Mesenteric fat pad (tissue), 1 donor: ENCODE measurements at places on chromosomes 1 and 21.

DNA sequence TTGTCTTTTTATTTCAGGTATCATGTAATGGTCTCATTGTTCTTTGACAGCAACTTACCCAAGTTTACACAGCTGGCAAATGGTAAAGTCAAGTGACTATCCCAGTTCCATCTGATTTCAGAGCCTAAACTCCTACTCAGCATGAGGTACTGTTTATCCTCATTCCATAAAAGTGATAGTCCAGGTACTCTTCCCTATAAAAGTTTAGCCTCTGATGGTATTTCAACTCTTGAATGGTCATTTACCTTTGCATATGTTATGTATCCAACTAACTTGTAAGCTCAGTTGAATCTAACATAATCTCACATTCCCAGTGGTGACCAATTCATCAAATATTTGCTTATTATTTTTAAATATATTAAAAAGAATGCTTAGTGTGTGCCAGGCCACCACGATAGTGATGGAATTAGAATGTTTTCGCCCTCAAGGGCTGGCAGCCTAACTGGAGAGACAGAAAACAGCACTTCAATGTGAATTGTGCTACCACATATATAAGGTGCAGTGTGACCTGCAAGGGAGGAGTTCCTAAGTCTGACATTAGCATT, 307.1 kb downstream of the CTH start:
- no peak for DNase-seq

DNA sequence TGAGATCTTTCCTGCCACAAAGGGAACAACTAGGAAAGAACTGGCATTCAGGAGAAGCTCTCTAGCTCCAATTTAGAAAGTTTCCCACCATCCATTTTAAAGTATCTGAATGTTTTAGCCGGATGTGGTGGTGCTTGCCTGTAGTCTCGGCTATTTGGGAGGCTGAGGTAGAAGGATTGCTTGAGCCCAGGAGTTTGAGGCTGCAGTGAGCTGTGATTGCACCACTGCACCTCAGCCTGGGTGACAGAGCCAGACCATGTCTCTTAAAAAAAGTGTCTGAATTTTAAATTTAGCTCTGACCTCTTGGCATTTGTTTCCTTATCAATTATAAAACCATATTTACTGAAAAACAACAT, 67.2 kb downstream of the RPAP2 start:
- DNase-seq: no peak

- DNase-seq: no peak
Measured at GRCh38 chr1:200279810-200280411, 129.9 kb downstream of the ZNF281 start.

GRCh38 chr1:203424285-203424684, 51.3 kb upstream of the PRELP start:
- DNase-seq: no peak

- DNase-seq: no peak
Measured at GRCh38 chr21:36917471-36918158, 48.9 kb downstream of the HLCS start.

DNA sequence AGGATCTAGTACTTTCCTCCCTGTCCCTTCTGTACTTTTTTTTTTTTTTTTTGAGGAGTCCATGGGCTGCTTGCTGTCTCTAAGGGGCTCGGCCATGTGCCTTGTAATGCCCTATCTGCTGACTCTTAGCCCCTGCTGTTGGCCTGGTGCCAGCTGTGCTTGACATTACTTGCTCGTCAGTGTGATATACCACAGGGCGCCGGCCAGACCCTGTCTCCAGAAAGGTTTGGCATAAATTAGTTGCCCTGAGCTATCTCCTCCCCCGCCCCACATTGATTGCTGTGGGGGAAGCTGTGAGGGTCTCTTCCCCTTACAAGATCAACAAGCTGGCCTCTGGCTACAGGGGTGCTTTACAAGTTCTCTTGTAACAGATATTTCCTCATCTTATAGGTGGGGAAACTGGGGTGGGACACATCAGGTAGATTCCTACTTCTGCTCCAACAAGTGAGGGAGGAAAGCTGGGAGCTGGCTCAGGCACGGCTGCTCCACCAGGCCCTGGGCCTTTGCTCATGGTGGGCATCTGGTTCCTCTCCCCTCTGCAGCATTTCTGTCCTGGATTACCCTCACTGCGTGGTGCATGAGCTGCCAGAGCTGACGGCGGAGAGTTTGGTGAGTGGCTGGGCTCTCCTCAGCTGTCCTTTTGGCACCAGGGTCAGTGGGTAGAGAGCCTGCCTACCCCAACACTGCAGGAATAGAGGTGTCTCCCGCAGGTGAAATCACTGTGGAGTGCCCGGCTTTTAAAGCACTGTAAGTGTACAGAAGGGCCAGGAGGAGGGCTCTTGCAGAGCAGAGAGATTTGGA, 15.6 kb downstream of the STRIP1 start:
- DNase-seq: no peak

DNA sequence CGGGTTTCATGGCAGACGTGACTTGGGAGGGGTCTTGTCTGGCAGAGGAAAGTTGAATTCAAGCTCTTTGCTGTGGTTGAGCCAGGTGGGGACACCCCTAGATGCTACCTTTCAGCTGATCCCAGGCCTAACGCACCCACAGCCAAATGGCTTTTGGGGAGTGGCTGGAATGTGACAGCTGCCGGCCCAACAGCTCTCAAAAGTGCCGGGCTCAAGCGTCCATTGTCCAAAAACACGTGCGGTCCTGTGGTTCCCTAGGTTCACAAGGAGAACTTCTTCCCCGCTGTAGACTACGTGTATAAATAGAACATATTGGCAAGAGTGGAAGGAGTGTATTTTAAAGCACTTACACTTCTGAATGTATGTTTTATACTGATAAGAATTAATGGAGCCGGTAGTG, 87.1 kb upstream of the ARHGEF16 start:
- no peak for DNase-seq

DNA sequence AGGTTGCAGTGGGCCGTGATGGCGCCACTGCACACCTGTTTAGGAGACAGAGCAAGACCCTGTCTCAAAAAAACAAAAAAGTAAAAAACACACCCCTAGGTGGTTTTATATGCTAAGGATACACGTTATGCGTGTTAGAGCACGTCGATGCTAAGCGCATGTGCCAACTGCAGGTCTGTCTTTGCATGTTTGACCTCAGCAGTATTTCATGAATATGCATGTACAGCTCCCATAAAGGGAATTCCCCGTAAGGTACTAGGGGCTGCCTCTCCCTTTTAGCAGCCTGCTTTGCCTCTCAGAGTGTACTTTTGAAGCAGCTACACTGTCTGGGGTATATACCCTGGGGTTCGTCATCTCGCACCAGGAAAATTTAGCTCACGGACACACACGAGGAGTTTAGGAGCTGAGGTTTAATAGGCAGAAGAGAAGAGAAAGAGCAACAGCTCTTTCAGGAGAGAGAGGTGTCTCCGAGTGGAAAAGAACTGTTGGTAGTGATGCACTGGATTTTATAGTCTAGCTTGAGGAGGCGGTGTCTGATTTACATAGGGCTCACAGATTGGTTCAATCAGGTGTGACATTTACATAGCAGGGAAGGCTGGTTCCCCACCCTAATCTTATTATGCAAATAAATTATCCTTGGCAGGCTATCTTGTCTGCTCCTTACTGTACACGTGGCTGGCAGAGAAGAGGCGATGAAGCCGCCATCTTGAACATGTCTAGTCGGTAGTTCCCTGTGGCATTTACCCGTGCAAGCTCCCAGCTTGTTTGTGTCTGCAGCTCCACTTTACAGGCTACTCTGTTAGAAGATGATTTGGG, 4.2 kb upstream of the OTUD3 start:
- no peak for DNase-seq

DNA sequence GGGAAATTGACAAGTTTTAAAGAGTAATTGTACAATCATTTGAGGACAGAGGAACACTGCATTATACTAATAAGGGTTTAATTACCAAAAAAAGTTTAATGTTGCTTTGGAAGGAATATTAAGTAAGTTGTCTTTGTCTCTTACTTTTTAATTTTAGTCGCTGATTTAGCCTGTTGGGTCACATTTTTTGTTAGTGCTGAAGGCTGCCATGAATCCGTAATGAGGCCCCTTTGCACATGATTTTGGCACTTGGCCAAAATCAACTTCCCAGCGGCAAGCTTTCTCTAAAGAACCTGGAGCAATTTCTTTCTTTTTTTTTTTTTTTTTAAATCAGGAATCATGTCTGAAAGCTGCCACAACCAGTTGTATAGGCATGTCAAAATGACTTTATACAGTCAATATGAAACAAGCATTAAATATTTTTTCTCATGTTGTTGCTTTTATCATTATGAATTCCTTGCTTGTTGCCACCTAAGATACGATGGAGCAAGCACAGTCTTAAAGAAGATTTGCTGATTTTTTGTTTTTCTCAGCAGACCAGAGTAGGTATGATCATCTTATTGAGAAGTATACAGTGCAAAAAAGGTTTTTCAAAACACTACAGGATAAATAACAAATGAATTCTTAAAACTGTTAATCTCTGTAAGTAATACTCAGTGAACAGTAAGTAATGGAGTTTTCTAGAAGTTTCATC, 690.4 kb downstream of the USP25 start:
- DNase-seq: no peak

DNA sequence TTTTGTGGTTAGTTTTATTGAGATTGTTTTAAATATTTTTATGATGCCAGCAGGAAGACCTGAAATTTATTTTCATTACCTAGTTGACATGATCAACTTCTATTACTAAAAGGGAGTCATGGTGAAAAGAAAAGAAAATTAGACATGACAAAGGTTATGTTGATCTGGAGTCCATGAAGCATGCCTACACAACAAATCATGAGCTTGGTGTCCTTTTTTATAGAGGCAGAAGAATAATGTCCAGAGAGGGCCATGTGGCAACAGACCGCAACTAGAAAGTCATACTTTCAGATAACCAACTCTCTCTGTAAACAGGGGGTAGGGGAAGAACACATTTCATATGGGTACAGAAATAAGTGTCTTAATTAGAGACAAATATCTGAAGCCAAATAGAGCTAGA, 175.5 kb upstream of the HOOK1 start:
- no peak for DNase-seq

DNA sequence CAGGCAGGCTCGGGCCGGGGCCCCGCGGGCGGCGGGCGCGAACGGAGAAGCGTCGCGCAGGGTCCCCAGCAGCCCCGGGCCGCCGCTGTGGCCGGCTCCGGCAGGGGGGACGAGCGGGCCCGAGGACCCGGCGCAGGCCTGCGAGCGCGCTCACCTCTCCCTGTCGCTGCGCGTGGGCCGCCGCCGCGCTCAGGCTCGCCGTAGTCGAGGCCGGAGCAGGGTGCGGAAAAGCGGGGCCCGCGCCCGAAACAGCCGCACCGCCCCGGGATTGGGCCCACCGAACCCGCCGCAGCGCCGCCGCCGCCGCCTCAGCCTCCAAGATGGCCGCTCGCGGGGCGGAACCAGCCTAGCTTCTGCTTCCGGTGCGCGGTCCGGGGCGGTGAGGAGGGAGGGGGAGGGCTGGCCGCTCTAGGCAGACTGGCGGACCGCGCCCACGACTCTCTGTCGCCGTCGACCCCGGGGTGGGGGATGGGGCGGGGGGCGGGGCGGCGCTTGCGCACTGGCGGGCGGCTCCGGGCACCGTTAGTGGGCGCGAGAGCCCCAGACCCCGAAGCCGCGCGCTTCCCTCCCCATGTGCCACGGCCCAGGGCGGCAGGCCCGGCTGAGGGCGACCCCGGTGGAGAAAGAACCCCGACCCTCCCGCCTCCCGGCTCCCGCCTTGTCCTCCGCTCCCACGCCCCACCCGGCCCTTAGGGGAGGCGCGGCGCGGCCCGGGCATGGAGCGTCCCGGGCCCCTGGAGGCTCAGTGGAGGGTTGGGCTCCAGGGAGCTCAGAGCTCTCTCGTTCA, at the start of gene UBE2J2:
TSS of gene UBE2J2 (minus strand) at position 343 of the 787 bp plus-strand sequence. CDS start 5,862 bp downstream, outside the sequence.
- peak; percentile 98 for DNase-seq

DNA sequence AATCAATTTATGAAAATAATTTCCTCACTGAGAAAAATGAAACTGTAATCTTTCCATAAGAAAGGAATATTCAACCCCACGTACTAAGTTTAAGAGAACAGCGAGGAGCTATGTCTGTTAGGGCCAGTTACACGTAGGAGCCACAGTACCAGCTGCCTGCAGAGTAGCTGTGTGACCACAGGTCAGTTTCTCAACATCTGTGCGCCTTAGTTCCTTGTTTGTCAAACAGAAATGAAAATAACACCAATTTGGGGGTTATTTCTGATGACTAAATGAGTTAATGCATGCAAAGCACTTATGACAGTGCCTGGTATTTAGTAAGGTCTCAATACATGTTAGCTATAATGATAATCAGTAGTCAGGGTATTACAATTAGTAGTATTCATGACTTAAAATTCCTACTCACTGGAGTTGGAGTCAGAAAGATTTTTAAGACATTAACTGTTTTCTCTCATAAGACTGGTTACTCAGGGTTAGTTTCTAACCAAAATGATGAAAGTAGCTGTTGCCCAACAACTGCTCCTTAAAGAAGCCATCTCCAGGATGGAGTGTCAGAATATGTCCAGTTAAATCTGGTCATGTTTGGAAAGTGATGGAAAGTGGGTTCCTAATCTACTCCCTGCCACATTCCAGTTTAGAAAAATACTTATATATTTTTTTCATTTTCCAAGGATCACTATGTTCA, 85.8 kb upstream of the ZNF648 start:
- DNase-seq: no peak

DNA sequence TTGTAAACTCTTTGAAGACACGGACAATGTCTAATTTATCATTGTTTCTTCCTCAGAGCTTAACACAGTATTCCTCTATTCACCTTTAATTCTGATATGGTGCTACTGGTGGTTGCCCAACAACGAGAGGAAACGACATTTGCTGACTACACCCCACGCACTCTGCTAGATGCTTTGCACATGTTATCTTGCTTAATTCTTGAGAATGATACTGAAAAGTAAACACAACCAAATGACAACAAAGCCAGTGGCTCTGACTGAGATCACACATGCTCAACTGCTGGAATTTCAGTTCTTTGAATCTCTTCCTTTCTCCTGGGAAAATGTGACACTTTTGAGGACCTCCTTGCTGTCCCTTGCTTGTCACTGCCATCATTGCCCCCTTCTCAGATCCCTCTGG, 37.2 kb upstream of the DDAH1 start:
- DNase-seq: no peak

DNA sequence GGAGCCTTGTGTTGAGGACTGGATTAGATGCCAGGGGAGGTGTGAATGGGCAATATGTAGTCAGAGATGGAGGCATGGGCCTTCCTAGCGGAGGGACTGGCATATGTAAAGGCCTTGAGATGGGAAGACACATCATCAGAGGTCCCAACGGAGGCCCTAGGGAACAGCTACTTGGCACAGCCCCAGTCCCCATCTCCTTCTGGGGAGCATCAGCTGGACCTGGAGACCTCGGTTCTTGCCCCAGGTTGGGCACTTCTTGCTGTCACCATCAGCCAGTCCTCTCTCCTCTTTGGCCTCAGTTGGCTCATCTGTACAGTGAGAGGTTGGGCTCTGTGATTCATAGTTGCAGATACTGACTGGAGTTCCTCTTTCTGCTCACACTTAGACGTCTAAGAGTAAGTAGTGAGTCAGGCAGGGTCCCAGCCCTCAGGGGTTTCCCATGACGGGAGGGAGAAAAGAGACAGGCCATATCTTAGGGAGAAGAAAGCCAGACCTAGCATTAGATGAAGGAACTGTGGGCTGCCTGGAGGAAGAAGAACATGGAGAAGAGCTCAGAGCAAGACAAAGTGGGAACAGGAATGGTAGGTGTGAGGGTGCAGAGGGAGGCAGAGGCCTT, 3.4 kb upstream of the MARCKSL1 start:
- no peak for DNase-seq

GRCh38 chr1:25567710-25568089, 24.3 kb downstream of the LDLRAP1 start:
- no peak for DNase-seq

GRCh38 chr1:41514381-41514780, 29.9 kb upstream of the EDN2 start:
- no peak for DNase-seq

GRCh38 chr1:112399456-112399855, 3.4 kb downstream of the CTTNBP2NL start:
- no peak for DNase-seq
